Panc1 (cell line): ENCODE measurements at places on chromosomes 16 and 17. TPM values are rescaled to one million over a fixed set of nuclear protein-coding genes. Genes with fewer than 3 reads are reported as not detected.

- no peak for DNase-seq
These were observed 578.7 kb upstream of the CDH11 start for GRCh38 chr16:65700596-65700995.

DNA sequence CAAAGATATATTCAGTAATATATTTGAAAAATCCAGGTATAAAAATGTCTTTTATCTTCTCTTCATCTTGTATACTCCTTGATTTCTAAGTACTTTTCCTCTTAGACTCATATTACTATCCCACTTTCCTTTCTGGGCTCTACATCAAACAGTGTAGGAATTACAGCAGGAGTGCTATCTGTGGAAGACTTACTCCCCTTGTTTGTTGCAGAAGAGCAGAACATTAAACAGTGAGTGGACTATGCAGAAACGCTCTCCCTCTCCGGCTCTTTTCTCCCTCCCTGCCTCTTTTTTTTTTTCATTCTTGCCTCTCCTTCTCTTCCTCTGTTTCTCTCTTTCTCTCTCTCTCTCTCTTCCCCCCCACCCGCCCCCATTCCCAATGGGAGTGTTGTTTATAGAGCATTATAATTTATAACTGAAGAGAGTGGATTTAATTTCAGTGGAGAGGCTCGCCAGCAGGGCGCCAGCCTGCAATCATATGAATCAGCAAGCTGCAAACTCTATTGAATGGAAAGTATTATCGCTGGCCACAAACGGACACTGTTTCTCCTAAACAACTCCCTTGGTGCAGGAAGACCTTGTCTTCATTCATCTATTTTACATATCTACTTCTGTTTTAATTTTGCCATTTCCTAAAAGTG, 242.3 kb upstream of the TBX2 start:
- DNase-seq, result no peak

GRCh38 chr16:75558846-75559401, 2.9 kb upstream of the TMEM231 start:
- DNase-seq, result no peak

DPEP1 gene
- total RNA-seq, result 0.18 TPM

VTN gene
- 2.3 TPM for total RNA-seq

DNA sequence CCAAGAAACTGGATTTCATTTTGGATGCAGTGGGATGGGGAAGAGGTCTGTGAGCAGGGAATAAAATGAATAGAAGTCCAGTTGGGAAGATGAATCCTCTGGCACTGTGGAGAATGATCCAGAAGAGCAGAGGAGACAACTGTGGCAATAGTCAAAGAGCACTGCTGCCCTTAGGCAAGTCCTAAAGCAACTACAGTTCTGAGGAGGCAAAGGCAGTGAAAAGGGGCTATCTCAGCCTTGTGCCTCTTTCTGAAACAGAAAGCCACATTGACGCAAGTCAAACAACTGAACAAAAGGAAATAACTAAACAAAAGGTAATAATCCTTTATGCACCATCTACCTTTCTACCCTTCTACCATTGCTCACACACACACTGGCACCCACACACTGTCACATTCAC, 238.0 kb upstream of the AXIN2 start:
- DNase-seq, result no peak

DNA sequence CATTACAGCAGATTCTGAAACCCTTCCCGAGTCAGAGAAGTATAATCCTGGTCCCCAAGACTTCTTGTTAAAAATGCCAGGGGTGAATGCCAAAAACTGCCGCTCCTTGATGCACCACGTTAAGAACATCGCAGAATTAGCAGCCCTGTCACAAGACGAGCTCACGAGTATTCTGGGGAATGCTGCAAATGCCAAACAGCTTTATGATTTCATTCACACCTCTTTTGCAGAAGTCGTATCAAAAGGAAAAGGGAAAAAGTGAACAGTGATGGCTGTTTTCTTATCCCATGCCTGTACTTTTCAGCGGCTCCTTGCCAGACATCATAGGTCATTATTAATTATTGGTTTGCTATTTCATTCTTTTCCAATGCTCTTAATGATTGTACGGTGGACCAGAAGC, 28.1 kb downstream of the ERCC4 start:
- no peak for DNase-seq

- no peak for DNase-seq
These were observed 87.9 kb downstream of the ZNF18 start for GRCh38 chr17:11909348-11909747.

- DNase-seq, result no peak
These were observed 1725.0 kb downstream of the TP53TG3F start for GRCh38 chr16:35184356-35184870.

TNFRSF13B gene
- total RNA-seq, result not detected

DNA sequence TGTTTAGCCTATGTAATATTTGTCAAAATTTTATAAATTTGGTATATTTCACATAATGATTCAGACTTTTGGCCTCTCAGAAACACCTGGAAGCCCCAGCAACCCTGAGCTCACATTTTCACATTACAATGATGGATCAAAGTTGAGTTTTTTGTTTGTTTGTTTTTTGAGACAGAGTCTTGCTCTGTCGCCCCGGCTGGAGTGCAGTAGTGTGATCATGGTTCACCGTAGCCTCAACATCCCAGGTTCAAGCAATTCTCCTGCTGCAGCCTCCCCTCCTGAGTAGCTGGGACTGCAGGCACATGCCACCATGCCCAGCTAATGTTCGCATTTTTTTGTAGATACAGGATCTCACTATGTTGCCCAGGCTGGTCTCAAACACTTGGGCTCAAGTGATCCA, 10.6 kb upstream of the VAT1L start:
- no peak for DNase-seq

DNA sequence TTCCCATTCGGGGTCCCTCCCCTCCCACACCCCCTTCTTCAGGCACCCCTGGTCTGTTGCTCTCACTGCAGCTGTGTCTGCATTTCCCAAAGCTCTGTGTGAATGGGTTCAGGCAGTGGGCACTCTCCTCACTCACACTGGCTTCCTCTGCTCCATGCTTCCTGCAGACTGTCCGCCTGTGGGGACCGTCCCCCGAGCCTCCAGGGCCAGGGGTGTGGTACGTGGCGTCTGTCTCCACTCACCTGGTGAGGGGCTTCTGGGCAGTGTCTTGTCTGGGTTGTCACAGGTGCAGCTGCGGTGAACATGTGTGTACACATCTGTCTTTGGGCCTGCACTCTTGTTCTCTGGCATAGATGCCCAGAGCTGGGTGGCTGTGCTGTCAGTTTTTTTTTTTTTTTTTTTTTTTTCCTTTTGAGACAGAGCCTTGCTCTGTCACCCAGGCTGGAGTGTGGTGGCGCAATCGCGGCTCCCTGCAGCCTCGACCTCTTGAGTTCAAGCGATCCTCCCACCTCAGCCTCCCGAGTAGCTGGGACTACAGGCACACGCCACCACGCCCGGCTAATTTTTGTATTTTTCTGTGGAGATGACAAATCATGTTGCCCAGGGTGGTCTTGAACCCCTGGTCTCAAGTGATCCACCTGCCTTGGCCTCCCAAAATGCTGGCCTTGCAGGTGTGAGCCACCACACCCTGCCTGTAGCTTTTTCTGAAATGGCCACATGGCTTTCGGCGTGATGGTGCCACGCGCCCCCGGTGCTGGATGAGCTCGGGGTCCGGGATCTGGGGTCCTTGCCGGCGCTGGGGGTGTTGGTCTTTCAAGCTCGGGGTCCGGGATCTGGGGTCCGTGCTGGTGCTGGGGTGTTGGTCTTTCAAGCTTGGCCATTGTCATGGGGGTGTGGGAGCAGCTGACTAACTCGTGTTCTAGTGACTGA, 56.5 kb upstream of the ZNF750 start:
- DNase-seq, result no peak

GRCh38 chr16:85577899-85578598, 35.1 kb upstream of the GSE1 start:
- no peak for DNase-seq

DNA sequence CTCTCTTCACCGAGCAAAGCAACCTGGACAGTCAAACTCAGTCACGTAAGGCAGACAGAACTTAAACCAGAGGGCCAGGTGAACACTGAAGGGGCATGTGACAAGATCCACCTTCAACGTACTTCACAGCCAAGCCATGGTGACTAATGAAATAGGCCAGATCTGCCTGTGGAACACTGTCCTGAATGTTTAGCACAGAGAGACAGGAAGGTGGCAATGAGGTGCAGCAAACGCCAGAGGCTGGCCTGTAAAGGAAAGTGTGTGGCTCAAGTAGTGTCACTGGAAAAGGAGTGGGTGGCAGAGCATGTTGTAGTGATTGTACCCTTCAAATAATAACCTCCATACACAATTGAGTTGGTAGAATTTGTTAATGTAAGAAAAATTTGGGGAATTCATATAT, 38.1 kb downstream of the SLC6A4 start:
- DNase-seq, result no peak

DLX3 gene
- 2.9 TPM for total RNA-seq

NUFIP2 gene
- total RNA-seq, result 106 TPM

TUBB3 gene
- 205 TPM for total RNA-seq

PIPOX gene
- 2.4 TPM for total RNA-seq

- DNase-seq, result no peak
These were observed 12.6 kb downstream of the MAF start for GRCh38 chr16:79587897-79588296.
